ENCODE measurements at places on chromosomes 2 and 18. TPM values are rescaled to one million over a fixed set of nuclear protein-coding genes. Genes with fewer than 3 reads are reported as not detected.

SERPINB13 gene
- not detected for total RNA-seq

NLRC4 gene
- total RNA-seq = 0.29 TPM

PLEKHA3 gene
- 22.5 TPM for total RNA-seq

GRCh38 chr2:29270701-29271121 lies 155.5 kb downstream of the CLIP4 start:
- no peaks in the 10 kb centered on the region for H3K4me1 ChIP-seq
- no peaks in the 10 kb centered on the region for H3K36me3 ChIP-seq
- H3K27ac ChIP-seq = no peak overlapping the region
- no peak for DNase-seq
- H3K27me3 ChIP-seq = peaks cover 2% of the 10 kb centered on the region

- no peak overlapping the region for H3K27ac ChIP-seq
- H3K4me3 ChIP-seq = no peak overlapping the region
- H3K27me3 ChIP-seq = peaks cover 2% of the 10 kb centered on the region
- no peak for DNase-seq
- H3K36me3 ChIP-seq = no peaks in the 10 kb centered on the region
Observed at GRCh38 chr18:25597476-25597875, 245.5 kb upstream of the ZNF521 start.

- DNase-seq = no peak
- H3K4me3 ChIP-seq = no peak overlapping the region
- H3K4me1 ChIP-seq = no peaks in the 10 kb centered on the region
- H3K27me3 ChIP-seq = no peaks in the 10 kb centered on the region
Observed at GRCh38 chr2:5373200-5373599, 319.0 kb upstream of the SOX11 start.

Data from psoas muscle (tissue), 8 donors.